ENCODE measurements at places on chromosomes 4 and X. TPM values are rescaled to one million over a fixed set of nuclear protein-coding genes. Genes with fewer than 3 reads are reported as not detected.

DNA sequence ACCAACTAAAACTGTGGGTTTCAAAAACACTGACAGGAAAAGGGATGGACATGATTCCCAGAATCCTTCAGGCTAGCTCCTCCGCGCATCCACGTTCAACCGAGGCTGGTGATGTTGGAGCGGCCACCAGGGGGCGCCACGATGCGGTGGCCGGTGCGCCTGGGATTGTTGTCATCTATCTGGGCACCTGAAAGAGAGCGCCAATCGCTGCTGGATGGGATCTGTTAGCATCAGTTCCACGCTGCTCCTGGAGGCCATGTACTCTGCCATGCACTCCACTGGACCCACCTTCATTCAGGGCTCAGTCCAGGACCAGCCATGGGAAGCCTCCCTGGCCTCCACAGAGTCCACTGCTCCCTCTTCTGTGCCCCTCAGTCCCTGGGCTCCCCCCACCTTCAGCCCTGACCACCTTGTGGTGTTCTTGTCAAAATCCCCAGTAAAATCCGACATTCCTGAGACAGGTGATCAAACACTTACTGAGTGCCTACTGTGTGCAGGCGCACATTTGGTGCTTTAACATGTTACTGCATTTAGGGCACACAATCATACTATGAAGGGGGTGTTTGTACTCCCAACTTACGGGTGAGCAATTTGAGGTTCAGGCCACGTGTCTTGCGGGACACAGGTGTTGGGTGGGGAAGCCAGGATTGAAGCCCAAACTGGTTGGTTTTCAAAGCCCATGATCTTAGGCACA, 71.1 kb downstream of the CRMP1 start:
- H3K4me3 ChIP-seq = no peak overlapping the region
- H3K27ac ChIP-seq = no peak overlapping the region
- DNase-seq = no peak

GALNTL6 gene
- total RNA-seq = not detected

- no peak overlapping the region for H3K4me3 ChIP-seq
- no peak overlapping the region for H3K27ac ChIP-seq
- no peaks in the 10 kb centered on the region for H3K27me3 ChIP-seq
- no peaks in the 10 kb centered on the region for H3K4me1 ChIP-seq
- no peak for DNase-seq
- no peaks in the 10 kb centered on the region for H3K36me3 ChIP-seq
Measured at GRCh38 chrX:97398030-97398551, 514.4 kb downstream of the RPA4 start.

- no peaks in the 10 kb centered on the region for H3K36me3 ChIP-seq
- H3K27ac ChIP-seq = no peak overlapping the region
- no peaks in the 10 kb centered on the region for H3K4me1 ChIP-seq
Measured at GRCh38 chr4:182257016-182257415, 13.8 kb downstream of the TENM3 start.

POF1B gene
- total RNA-seq = not detected

MAP3K15 gene
- not detected for total RNA-seq

DNA sequence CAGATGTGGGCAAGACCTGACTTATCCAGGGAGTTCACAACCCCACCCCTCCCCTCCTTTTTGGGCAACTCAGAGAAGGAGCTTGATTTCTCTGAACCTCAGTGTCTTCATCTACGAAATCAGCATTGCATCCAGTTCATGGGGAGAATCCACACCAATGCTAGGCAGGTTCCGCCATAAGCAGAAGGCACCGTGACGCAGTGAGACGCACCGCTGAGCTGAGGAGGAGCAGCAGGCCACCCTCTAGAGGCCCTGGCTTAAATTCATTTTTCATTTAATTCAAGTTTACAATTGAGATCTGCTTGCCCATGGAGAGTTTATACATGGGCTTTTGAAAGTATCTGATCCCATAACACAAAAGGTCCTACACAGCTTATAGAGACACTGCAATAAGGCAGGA, 55.7 kb downstream of the CPZ start:
- H3K27me3 ChIP-seq = no peaks in the 10 kb centered on the region
- H3K4me1 ChIP-seq = no peaks in the 10 kb centered on the region
- DNase-seq = no peak
- H3K4me3 ChIP-seq = no peak overlapping the region
- no peaks in the 10 kb centered on the region for H3K36me3 ChIP-seq

CXCR3 gene
- total RNA-seq = 13.7 TPM

DNA sequence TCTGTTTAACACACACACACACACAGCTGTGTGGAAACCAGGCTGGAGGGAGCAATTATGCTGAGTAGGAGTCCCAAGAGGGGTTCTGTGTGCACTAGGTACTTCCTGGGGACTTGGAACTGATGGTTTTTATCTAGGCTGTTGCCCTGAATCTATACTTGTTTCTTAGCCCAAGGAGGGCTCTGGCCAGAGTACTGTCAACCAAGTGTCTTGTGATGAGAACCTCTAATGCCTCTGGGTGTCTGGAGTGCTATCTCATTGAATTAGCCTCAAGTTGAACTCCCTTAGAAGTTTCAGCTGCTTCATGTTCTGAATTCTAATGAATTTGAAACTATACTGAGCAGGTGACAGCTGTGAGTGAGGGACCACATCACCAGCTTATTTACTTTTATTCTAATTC, 16.6 kb downstream of the ARHGAP24 start:
- no peaks in the 10 kb centered on the region for H3K27me3 ChIP-seq
- no peak for DNase-seq
- H3K4me3 ChIP-seq = no peak overlapping the region
- H3K36me3 ChIP-seq = no peaks in the 10 kb centered on the region

DNA sequence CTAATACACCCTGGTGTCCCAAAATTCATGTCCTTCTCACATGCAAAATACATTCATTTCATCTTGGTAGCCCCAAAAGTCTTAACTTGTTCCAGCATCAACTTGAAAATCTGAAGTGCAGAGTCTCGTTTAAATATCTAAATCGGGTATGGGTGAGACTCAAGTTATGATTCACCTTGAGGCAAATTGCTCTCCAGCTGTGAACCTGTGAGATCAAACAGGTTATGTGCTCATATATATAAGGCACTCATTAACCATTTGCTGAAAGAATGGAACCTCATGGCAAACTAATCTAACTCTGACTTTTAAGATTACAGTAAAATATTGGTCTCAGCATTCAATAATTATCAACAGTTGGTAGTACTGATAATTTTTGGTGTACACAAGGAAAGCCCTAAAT, 55.5 kb downstream of the PDLIM5 start:
- H3K4me1 ChIP-seq = no peaks in the 10 kb centered on the region
- no peaks in the 10 kb centered on the region for H3K27me3 ChIP-seq
- H3K27ac ChIP-seq = no peak overlapping the region
- no peak for DNase-seq

TMEM271 gene
- total RNA-seq = not detected

LAGE3 gene
- total RNA-seq = 10.9 TPM

DNA sequence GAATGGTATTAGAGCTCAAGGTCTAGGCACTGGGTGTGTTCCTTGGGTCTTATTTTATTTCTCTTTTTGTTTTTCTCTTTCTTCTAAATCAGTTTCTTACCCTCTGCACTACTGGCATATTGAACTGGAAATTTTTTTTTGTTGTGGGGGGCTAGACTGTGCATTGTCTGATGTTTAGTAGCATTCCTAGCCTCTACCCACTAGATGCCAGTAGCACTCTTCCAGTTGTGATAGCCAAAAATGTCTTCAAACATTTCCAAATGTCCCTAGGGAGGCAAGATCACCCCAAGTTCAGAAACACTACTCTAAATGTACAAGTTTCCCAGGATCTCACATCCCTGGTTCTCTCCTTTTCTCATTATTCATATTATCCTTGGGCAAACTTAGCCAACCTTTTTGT, 69.8 kb upstream of the AMOT start:
- no peak for DNase-seq
- H3K36me3 ChIP-seq = no peaks in the 10 kb centered on the region
- H3K4me1 ChIP-seq = no peaks in the 10 kb centered on the region
- H3K27me3 ChIP-seq = no peaks in the 10 kb centered on the region
- H3K27ac ChIP-seq = no peak overlapping the region

GRCh38 chrX:132041015-132041414, 17.9 kb downstream of the STK26 start:
- no peak for DNase-seq
- H3K4me3 ChIP-seq = no peak overlapping the region
- peaks cover 5% of the 10 kb centered on the region for H3K4me1 ChIP-seq
- no peaks in the 10 kb centered on the region for H3K36me3 ChIP-seq
- no peaks in the 10 kb centered on the region for H3K27me3 ChIP-seq
- H3K27ac ChIP-seq = no peak overlapping the region

DNA sequence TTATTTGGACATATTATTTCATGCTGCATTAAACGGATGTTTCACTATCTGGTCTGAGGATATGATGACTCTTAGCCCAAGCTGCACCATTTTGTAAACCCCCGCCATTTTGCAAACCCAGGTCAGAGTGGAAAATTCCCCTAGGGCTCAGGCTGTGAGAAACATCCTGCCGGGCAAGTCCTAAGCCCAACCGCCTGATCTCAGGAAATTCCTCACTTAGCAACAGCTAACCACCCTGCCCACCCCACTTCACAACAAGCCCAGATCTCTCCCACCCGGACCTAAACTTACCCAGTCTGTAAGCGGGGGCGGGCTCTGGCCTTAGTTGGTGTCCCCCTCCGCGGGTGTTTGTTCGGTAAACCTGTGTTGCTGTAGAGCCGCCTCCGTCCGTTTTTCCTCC, 2747.1 kb downstream of the PCDH7 start:
- no peak for DNase-seq
- H3K4me3 ChIP-seq = no peak overlapping the region
- H3K27me3 ChIP-seq = no peaks in the 10 kb centered on the region
- no peaks in the 10 kb centered on the region for H3K4me1 ChIP-seq

DNA sequence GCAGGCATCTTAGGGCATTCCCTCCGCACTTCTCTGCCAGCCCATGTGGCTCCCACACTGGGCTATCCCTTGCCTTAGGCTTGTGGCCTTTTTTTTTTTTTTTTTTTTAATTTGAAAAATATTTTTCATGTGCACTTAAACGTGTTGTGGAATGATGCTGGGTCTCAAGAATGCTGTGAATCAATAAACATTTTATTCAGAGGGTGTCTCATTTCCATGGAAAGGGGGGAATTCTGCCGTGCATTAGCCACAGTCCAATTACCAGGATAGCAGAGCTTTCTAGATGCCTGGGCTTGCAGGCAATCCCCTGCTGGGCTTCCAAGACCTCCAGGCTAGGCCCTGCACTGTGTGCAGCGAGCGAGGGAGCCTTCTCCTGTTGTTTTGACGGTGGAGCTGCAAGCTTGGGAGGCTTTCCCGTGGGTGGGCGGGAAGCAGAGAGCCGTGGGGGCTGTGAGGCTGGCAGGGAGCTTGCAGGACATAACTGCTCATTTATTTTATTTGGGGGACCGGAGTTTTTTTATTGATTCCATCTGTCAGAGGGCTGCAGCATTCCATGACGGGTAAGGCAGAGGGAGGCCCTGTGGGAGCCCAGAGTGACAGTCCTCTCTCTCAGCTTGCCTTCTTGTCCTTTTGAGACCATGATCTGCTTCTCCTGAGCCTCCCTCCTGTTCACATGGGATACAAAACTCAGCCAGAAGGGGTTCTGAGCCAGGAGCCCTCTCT, 2.6 kb upstream of the CPZ start:
- H3K4me1 ChIP-seq = no peaks in the 10 kb centered on the region
- H3K36me3 ChIP-seq = no peaks in the 10 kb centered on the region
- H3K27me3 ChIP-seq = peaks cover 8% of the 10 kb centered on the region
- H3K27ac ChIP-seq = no peak overlapping the region
- no peak for DNase-seq

- DNase-seq = no peak
- H3K4me1 ChIP-seq = no peaks in the 10 kb centered on the region
- H3K27ac ChIP-seq = no peak overlapping the region
- H3K4me3 ChIP-seq = no peak overlapping the region
Measured at GRCh38 chrX:9440116-9440844, 24.6 kb upstream of the TBL1X start.

GRCh38 chr4:41658163-41658562, 90.4 kb downstream of the PHOX2B start:
- no peak overlapping the region for H3K4me3 ChIP-seq
- H3K36me3 ChIP-seq = no peaks in the 10 kb centered on the region
- H3K27ac ChIP-seq = no peak overlapping the region
- no peak for DNase-seq
- H3K4me1 ChIP-seq = no peaks in the 10 kb centered on the region

Data from natural killer cell (primary cell).